ENCODE measurements at places on chromosomes 13 and 19.
A peak's percentile ranks its signal among the peaks of the same experiment; 100 is the strongest.

DNA sequence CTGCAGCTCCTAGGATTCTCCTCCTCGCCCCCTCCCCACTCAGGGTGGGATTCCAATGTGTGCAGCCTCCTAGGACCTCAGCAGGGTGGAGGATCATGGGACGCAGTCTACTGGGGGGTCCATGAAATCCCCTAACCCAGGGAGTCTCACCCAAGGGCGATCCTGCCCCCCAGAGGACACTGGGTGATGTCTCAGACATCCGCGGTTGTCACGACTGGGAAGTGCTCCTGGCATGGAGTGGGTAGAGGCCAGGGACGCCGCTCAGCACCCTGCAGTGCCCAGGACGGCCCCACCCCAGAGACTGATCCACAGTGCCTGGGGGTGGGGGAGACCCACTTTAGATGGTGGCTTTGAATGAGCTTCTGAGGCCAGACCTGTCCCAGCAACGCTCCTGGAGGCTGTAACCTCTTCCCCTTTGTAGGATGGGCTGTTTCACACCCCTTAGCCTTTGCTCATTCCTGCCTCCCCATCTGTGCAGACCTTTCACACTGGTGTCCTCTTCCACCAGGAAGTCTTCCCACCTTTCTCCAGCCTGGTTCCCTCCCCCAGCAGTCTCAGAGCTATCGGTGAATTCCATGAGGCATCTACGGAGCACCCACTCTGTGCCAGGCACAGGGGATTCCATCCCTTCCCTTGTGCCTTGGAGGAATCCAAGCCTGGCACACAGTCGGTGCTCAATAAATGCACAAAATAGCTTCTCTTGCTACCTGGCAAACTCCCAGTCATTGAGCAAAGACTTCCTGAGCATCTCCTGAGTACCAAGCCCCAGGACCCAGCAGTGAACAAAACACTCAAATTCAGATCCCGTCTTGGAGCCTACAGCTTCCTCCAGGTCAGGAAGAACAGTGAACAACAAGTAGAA, 10.5 kb downstream of the SMIM24 start:
- DNase-seq = no peak

DNA sequence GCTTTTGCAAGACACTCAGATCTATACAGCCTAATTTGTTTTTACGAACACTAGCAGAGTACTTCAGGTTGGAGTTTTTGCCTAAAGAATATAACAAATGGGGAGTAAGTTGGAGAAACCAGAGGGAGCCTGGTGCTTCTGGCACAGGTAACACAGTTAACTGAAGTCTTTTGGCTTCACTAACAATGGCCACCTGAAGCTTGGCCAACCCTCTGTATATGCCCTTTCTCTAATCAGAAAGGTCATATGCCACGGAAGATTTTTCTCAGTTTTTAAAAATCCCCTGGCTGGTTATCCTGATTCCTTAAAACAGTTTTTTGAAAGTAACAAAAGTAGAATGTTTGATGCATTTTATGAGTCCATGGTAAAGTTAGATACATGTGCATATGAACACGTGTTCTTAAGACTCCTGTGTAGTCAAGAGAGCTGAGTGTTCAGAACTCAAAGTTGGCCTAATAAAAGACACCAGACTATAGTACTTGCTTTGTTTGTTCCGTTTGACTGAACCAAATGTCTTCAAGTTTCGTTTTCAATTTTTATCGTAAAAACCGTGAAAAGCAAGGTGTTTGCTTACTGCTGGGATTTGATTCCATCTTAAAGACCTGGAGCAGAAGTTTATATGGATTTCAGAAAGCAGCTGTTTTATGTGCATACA, 137.5 kb downstream of the KCNRG start:
- peak; percentile 21 for DNase-seq

DNA sequence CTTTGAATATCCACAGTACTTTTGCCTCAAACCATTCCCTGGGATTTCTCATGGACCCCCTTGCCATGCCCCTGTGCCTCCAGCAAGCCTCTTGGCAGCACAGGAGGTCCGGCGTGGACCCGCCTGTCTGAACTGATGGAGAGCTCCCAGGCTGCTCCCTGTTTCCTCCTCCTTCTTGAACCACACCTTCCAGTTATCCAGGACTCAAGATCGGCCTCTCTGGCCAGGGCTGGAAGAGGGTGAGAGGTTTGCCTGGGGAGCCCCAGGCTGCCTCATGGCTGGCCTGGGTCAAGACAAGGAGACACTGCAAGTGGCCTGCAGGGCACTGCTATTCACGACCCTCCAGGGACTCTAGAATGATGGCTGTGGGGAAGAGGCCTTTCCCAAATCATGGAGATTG, 93.6 kb upstream of the WASF3 start:
- no peak for DNase-seq

DNA sequence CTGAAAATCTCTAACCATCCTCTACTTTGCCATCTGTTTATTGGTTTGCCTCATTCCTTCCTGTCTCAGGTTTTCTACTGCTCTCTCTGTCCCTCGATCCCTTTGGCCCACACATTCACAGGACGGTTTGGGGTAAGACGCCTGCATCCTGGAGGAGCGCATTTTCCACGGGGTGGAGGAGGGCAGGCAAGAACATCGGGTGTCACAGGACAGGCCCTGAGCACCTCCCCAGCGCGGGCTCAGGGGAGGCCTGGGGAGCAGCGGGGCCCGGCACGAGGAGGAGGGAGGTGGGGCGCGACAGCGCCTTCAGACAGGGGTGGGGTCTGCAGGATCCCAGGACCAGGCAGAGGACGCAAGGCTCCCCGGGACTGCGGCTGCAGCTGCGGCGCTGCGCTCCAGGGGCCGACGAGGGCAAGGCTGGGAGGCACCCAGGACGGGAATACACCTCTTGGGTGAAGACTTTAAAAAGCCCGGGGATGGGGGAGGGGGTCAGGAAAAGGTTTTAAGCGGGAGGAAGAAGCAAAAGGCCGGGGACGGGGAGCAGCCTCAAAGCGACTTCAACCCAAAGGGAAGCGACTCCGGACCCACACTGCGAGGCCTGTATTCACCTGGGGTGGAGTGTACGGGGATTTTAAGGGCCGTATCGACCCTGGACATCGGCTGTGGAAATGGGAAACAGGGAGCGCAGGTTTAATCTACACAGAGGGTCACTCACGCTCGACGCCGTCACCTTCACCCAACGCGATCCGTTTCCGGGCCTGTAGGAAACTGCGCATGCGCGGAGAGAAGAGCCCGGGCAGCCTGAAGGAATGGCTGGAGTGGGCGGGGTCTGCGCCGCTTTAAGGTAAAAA, at the start of gene ZNF415:
TSS of gene ZNF415 (minus strand) at position 770 of the 851 bp plus-strand sequence. CDS start 10,234 bp downstream, outside the sequence.
- DNase-seq = no peak

- no peak for DNase-seq
Observed at GRCh38 chr13:22644941-22645340, 535.8 kb upstream of the SGCG start.

- no peak for DNase-seq
Observed at GRCh38 chr19:13094771-13095392, 7.8 kb downstream of the LYL1 start.

DNA sequence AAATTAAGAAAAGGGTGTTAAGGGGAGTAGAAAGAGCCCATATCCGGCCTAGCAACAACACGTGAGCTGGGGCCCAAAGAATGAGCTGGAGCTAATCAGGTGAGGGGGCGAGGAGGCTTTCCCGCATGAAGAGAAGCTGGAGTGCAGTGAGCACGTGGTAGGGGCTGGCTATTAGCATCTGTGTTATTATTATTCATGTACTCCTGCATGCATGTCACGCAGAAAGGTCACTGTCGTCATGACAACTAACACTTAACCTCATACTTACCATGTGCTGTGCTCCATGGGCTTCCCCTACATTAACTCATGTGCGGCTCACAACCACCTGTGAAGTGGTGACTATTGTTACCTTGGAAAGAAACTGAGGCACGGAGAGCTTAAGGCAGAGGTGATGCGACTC, 227.6 kb upstream of the UBL3 start:
- no peak for DNase-seq

DNA sequence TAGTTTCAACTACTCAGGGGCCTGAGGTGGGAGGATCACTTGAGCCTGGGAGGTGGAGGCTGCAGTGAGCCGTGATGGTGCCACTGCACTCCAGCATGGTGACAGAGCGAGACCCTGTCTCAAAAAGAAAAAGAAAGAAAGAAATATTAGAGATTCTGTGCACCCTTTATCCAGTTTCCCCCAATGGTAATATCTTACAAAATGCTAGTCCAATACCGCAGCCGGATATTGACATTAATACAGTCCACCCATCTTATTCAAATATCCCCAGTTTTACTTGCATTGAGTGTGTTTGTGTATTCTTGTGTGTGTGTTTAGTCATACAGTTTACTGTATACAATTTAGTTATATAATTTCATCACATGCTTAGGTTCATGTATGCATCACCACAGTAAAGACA, 8.6 kb upstream of the IFNL4 start:
- no peak for DNase-seq

DNA sequence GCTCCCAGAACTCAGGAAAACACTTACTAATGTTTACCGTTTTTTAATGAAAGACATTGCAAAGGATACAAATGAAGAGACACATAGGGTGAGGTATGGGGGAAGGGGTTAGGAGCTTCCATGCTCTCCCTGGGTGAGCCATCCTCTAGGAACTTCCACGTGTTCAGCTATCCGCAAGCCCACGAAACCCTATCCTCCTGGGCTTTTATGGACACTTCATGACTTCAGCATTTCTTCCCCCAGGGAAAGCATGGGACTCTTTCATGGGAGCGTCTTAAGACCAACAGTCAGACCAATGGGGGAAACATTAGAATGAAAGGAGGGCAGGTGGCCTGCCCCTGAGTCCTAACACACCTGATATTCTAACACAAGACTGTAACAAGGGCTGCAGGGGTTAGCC, 6.6 kb upstream of the ESD start:
- DNase-seq = no peak

DNA sequence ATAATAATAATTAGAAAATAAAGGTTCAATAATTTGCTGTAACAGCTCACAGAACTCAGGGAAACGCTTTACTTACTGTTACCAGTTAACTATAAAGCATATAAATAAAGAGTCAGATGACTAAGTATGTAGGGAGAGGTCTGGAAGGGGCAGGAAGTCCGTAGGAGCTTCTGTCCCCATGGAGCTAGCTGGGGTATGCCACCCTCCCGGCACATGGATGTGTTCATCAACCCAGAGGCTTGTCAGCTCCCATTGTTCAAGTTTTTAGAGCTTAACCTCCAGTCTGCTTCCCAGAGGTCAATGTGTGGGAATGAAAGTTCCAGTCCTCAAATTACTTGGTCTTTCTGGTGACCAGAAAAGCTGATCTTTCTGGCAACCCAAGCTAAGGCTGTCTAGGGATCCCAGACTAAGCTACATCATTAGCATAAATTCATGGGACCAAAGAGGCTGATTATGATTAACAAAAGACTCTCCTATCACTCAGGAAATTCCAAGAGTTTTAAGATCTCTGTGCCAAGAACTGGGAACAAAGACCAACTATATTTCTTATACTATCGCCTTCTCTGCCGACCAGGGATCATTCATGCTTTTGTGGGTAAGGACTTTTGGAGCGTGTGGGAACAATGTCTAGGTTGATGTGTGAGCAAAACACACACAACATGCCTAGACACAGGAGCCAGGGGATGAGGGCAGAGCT, 31.7 kb upstream of the ZNF507 start:
- DNase-seq = no peak

- no peak for DNase-seq
Observed at GRCh38 chr19:44649578-44650145, 6.0 kb downstream of the PVR start.

DNA sequence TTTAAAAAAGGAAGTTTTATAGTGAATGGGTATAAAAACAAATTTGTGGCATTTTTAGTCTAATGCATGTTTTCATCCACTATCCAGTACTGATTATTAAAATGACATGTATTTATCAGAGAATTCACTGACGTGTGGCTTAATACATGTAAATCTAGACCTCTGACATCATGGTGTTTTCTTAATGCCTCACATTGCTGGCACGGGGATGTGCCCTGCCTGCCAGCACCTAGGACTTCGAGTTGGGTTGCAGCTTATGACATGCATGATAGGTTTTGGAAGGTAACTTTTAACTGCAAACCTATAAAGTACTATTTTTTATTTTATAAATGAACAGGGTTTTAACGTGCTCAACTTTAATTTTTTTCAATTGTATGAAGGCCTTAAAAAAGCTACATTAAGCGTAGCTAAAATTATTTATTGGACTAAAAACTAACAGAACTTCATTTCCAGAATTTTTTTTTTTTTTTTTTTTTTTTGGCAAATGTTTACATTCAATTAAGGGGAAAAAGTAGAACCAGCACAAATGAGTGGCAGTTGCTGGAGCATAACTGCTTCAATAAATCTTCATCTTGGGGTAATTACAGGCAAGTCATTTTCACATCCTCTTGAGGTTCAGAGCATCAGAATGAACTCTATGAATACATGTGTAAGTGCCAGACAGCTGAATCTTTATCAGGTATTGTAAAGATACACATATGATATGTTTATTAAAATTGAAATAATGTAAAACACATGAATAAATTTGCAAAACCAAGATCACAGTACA, 16.3 kb downstream of the METTL21C start:
- no peak for DNase-seq

DNA sequence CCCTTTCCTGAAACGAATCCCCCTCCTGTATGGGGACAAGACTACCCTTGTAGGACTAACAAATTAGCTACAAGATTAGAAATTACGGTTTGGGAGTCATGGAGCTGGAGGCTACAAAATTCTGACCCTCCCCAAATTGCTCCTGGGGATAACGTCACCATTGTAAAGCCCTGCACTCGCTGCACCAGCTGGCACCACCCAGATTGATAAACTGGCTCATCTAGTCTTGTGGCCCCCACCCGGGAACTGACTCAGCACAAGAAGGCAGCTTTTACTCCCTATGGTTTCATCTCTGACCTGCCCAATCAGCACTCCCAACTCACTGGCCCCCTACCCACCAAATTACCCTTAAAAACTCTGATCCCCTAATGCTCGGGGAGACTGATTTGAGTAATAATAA, 150.6 kb upstream of the TSC22D1 start:
- DNase-seq = no peak

DNA sequence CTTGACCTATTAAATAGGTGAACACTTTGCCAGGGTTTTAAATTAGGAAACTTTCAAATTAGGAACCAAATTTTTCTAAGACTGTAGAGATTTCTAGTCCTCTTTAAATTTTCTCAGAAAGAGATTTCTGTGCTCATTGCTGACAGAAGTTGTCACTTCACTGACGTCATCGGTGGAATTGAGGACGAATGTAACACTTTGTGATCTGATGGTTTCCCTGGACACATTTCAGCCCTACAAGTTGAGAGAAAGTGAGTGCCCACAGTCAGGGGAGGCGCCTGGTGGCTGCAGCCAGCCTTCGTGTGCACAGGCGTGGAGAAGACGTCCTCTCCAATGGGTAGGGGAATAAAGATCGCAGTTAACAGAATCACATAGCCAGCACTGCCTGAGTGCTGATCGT, 396.5 kb upstream of the TSHZ3 start:
- no peak for DNase-seq

GRCh38 chr19:595326-596262, 5.9 kb downstream of the HCN2 start:
- no peak for DNase-seq

GRCh38 chr19:5138606-5139582, 170.0 kb downstream of the KDM4B start:
- peak; percentile 28 for DNase-seq

Measured in T-helper 2 cell (primary cell).